ENCODE measurements at places on chromosomes 3 and 15.
A peak's percentile ranks its signal among the peaks of the same experiment; 100 is the strongest.

- no peak for DNase-seq
Measured at GRCh38 chr3:150472421-150472820, 64.3 kb downstream of the TSC22D2 start.

- DNase-seq = no peak
Measured at GRCh38 chr3:152836269-152836668, 1.3 kb downstream of the P2RY1 start.

DNA sequence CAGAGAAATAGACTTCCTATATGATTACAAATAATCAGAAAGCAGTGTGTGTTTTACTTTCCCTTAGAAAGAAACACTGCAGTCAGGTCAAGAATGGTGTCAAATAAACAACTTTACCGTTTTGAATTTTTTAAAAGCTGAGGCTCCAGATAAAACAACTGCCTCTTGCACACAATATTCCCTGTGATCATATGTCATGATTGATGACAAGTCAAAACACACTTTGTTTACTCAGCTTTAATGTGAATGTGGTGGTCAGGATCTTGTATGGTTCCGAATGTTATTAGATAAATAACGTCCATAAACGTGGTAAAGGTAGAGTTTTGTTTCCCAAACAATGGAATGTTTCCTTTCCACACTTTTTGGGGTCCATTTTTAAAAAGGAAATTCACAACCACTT lies 428.4 kb upstream of the MDFIC2 start:
- DNase-seq = no peak

- no peak for DNase-seq
Measured at GRCh38 chr3:150015901-150016300, 45.2 kb upstream of the PFN2 start.

DNA sequence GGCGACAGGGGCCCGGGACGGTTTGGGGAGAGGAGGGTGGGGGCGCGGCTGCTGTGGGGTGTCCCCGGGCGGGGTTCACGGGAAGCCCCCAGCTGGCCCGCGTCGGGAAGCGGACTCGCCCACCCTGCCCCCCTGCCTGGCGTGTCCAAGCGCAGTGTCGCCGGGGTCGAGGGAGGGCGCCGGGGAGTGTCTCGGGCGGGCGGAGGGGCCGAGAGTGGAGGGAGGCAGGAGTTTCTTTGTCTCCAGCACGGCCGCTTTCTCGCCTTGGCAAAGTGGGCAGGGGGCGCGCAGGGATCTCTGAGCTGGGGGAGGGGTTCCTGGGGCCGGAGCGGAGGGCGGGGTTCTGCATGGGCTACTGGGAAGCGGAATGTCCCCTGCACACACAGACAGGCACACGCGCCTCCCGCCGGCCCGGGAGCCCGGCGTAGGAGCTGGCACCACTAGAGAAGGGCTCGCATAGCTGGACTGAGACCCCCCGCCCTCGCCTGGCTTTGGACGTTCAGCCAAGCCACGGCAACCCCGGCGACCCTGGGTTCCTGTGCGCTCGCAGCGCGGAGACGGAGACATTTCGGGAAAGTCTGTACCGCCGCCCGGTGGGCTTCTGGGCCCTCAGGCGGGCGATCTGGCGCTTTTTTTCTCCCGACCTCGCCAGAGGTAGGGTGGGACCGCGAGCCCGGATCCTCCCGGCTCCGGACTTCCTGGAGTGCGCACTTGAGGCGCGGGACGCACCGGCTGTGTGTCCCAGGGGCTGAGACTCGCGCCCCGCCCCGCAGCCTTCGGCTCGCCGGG lies 822 bp downstream of the ST8SIA2 start:
- DNase-seq = peak; percentile 83

- no peak for DNase-seq
Measured at GRCh38 chr3:130933801-130934345, 40.0 kb downstream of the ATP2C1 start.

DNA sequence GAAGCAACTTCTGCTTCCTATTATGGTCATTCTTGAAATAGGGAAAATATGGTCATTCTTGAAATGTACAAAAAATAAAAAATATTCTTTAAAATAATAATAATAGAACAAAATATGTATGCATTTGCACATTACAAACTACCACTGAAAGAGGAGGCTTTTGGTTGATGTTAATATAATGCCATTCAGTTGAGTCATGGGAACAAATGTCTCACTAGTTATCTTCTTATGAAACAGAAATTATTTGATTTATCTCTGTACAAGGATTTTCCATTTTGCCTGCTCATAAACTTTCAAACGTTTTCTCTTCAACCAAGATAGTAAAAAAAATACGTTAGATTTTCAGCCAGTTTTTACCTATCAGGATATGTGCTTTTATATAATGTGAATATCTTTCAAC lies 1662.7 kb downstream of the OTOL1 start:
- DNase-seq = no peak

DNA sequence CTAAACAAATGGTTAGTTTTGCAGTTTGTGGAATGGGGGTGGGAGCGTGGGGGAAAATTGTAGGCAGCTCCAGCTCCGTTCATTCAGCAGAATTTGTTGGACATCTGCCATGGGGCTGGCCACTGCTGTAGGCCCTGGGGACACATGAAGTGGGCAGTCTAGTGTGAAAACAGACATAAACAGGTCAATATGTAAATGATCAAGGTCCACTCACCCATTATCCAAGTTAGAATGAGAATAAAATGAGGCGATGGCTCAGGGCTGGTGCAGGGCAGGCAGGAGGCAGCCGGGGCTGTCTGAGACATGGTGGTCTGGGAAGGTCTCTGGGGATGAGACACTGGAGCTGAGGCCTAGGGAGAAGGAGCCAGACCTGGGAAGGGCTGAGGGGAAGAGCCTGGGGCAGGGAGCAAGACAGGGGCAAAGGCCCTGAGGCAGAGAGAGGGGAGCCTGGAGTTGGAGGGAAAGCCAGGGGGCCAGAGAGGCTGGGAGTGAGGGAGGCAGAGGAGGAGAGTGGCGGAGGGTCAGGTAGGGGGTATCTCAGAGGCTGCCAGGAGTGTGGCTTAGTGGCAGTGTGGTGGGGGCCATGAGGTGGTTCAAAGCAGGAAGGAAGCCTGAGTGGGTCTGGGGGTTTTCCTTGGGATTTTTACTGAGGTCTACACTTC lies 6.2 kb upstream of the SLC6A6 start:
- no peak for DNase-seq

- no peak for DNase-seq
Measured at GRCh38 chr15:28931828-28932227, 46.1 kb downstream of the APBA2 start.

GRCh38 chr15:96804754-96805153 lies 474.3 kb downstream of the NR2F2 start:
- no peak for DNase-seq

DNA sequence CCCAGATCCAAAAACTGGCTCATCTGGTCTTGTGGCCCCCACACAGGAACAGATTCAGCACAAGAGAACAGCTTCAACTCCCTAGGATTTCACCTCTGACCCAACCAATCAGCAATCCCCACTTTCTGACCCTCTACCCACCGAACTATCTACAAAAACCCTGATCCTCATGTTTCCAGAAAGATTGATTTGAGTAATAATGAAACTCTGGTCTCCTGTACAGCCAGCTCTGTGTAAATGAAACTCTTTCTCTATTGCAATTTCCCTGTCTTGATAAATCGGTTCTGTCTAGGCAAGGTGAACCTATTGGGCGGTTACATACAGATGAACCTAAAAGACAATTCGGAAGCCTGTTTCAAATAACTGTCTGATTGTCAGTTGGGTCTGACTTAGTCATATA lies 847.6 kb upstream of the ALCAM start:
- no peak for DNase-seq

GRCh38 chr3:169215461-169216352 lies 447.8 kb downstream of the MECOM start:
- no peak for DNase-seq

GRCh38 chr3:184305577-184305976 lies 6.5 kb downstream of the PSMD2 start:
- DNase-seq = no peak

- no peak for DNase-seq
Measured at GRCh38 chr3:159114582-159114981, 312.7 kb downstream of the MFSD1 start.

DNA sequence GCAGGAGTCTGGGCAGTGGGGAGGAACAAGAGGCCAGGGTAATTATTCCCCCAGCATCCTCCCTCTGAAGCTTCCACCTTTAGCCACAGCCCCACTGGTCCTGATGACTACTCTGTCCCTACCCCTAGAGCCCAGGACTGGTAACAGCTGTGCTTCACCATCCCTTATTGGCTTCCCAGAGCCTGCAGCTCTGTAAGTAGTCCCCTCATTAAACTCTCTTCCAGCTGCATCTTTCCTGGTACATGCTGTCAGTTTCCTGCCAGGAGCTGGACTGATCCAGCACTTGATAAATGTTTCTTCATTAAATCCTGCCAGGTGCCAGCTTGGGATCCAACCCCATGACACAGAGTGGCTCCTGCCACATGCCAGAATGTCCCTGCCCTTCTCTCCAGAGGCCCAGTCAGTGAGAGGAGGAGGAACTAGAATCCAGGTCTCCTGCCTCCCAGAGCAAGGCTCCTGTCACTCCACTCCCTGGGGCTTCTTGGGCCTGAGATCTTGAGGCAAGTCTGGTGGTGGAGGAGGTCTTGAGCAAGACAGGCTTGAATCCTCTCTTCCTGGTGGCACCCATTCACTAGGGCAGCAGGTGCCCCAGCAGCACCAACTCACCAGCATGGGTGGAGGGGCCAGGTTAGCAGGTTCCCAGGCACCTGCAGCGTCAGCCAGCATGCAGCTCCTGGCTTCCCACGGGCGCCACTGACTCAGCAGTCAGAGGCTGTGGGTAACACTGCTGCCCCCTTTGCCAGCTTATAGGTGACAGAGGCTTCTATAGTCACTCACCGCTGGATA lies 27.6 kb downstream of the FBXW12 start:
- peak; percentile 37 for DNase-seq

DNA sequence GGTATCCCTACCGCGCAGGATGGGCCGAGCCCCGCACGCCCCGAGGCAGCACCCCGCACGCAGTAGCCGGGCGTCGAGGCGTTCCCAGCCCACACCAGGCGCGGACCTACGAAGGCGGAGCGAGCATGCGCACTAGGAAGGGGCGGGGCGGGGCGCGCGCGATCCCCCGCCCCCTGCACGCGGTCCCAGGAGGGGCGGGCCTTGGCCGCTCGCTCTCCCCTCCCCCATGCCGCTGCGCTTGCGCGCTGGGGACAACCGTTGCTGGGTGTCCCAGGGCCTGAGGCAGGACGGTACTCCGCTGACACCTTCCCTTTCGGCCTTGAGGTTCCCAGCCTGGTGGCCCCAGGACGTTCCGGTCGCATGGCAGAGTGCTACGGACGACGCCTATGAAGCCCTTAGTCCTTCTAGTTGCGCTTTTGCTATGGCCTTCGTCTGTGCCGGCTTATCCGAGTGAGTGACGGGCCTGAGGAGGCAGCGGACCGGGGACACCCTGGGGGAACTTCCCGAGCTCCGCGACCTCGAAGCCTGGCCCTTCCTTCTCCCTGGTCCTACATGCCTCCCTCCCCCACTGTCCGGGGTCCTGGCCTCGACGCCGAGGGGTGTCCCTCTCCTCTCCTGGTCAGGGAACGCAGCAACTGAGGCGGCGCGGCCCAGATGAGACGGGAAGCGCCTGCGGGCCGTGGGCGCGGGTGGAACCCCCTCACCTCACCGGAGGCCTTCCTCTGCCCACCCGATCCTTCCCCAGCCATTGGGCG lies at the start of gene SPESP1:
Gene SPESP1, plus strand, starts transcription at position 258 of the 755 bp plus-strand sequence. Its CDS starts 129 bp downstream, at position 387.
- DNase-seq = no peak

DNA sequence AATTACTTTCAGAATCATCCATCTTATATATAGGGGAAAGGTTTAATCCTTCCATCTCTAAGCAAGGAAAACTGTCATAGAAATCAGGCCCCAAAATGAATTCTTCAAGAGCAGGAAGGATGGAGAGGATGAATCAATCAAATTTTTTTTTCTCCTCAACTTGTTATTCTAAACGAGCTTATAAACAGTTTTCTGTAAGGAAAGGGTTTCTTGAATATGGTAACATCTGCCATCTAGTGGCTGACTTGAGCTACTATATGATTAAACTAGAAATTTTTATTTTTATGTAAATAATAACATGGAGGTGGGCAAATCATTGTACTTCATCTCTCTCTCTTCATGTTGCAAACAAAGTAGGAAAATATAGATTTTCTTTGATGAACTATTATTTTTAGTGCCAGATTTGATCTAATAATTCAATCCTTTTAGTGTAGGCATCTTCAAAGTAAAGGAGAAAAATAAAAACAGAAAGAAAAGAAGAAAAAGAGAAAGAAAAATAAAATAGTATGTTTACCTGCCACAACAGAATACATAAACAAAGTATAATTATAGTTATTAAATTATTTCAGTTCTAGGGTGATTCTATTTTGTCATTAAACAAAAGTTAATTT lies 146.6 kb downstream of the SERPINI1 start:
- no peak for DNase-seq

GRCh38 chr3:128549283-128550112 lies 56.5 kb upstream of the GATA2 start:
- DNase-seq = peak; percentile 45

GRCh38 chr3:9784965-9785364 lies 7.3 kb downstream of the TADA3 start:
- no peak for DNase-seq

DNA sequence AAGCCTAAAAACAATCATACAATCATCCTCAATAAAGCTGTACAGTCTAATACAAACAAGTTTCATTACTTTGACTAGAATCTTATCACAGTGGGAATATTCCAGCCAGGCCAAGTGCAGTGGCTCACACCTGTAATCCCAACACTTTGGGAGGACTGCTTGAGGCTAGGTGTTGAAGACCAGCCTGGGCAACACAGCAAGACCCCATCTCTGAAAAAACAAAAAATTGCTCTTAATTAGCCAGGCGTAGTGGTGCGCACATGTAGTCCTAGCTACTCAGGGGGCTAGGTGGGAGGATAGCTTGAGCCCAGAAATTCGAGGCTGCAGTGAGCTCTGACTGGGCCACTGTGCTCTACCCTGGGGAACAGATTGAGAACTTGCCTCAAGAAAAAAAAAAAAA lies 3.3 kb downstream of the RPN1 start:
- DNase-seq = no peak

DNA sequence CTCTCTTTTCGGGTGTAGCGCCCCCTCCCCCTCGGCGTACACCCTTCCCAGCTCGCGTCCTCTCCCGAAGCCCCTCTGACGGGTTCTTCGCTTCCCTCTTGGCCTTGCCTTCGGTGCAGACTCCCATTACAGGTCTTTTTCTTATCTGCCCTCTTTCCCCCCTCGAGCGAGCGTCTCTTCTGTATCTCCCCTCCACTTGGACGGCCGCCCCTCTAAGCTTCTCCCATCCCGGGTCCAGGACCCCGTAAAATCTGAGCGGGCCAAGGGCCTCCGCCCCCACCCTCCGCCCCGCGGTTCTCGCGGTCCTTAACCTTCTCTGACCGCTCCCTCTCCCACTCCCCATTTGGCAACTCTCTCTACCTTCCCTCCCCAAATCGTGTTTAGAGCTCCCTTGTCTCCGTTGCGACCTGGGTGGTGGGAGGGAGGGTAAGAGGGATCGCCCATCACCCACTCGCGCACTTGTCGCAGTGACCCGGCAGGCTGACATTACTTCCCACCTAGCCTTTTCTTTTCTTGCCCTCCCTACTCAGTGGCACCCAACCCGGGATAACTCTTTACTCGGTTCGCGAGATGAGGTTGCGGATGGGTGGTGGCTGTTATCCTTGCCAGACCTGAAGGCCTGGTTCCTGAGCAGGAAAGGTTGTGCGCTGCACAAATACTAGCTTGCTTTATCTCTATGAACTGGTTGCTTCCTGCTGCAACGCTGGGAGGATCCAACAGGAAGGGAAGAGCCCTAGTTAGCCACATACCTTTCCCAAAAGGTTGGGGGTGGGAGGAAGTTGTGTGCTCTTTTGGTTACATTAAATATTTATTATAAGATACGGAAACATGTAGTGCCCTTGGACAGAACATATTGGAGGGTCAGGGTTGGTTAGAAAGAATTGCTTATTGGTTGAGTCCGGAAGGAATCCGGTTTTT lies 922 bp downstream of the RAB11A start:
- peak; percentile 82 for DNase-seq

GRCh38 chr3:19155375-19155774 lies 7.1 kb downstream of the KCNH8 start:
- DNase-seq = no peak

Data from ecto neural progenitor cell (in vitro differentiated cells).